ENCODE measurements at places on chromosomes 5 and 9.

DNA sequence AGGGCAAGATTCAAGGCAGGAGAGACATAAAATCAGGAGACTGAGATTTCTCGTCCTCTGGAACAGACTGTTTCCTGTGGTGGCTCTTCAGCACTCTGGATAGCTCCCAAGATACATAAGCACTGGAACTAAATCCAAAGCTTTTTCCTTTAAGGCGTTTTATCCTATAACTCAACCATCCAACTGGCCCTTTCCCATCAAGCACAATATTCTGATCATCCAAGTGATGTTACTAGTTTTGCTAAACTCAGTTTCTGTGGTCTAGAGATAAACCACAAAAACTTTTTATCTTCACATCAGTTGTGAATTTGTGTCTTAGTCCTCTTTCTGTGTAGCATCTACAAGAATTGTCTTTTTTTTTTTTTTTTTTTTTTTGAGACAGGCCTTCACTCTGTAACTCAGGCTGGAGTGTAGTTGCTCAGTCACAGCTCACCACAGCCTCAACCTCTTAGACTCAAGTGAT, 299.4 kb downstream of the COX7C start:
- DNase-seq, result peak; percentile 14

DNA sequence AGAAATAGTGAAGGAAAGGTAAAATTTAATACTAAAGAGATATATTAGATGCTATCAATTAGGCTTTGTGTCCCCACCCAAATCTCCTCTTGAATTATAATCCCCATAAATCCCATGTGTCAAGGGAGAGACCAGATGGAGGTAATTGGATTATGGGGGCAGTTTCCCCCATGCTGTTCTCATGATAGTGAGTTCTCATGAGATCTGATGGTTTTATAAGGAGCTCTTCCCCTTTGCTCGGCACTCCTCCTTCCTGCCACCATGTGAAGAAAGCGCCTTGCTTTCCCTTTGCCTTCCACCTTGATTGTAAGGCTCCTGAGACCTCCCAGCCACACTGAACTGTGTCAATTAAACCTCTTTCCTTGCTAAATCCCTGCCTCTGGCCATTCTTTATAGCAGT, 697.0 kb upstream of the RGMB start:
- DNase-seq, result no peak

- DNase-seq, result no peak
These were observed 548.1 kb upstream of the C9orf72 start for GRCh38 chr9:28121366-28121765.

- no peak for DNase-seq
These were observed 54.8 kb upstream of the NCS1 start for GRCh38 chr9:130117376-130117775.

DNA sequence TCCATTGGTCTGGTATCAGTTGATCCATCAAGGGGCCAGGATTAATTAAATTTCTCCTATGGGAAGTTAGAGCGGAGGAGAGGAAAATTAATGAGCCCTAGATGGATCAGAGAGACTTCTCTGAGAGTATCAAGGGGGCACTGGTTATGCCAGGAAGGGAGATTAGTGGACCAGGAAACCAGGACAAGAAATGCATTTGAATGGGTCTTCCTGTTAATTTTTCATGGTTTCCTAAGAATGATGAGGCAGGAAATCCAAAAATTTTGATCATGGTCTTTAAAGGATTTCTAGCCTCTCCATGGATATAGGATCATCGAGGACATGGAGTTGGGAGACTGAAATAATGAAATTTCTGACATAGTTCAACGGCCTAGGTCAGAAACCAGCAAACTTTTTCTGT, 30.8 kb downstream of the FOXI1 start:
- DNase-seq, result no peak

DNA sequence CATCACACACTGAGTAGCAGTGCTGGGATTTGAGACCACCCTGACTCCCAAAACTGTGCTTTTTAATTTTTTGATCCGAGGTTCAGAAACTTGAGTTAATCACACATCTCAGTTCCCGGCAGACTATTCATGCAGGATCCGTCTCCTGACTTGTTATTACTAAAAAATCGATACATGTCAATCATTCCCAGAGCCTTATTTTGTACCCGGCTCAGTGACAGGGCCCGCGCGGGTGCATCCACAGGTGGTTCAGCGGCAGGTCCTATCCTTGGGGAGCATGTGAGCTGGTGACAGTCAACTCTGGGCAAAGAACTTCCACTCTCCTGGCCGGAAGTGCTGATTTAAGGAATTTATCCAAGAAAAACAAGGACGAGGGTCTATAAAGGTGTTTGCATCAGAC, 95.9 kb upstream of the MVB12B start:
- no peak for DNase-seq

DNA sequence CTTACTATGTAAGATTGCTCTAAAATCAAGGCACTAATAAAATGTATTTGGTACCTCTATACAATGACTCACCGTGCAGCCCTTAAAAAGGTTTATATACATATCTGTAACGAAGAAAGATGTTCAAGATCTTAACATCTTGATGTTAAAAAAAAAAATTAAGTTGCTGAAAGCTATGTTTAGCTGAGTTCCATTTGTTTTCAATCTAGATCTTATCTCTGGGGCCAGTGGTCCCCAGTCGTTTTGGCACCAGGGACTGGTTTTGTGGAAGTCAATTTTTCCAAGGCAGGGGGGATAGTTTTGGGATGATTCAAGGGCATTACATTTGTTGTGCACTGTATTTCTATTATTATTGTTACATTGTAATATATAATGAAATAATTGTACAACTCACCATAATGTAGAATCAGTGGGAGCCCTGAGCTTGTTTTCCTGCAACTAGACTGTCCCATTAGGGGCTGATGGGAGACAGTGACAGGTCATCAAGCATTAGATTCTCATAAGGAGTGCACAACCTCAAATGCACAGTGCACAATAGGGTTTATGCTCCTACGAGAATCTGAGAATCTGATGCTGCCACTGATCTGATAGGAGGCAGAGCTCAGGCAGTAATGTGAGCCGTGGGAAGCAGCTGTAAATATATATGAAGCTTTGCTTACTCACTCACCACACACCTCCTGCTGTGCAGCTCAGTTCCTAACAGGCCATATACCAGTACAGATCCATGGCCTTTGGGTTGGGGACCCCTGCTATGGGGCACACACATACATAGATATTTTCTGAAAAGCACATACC, 27.6 kb upstream of the TSLP start:
- DNase-seq, result no peak

DNA sequence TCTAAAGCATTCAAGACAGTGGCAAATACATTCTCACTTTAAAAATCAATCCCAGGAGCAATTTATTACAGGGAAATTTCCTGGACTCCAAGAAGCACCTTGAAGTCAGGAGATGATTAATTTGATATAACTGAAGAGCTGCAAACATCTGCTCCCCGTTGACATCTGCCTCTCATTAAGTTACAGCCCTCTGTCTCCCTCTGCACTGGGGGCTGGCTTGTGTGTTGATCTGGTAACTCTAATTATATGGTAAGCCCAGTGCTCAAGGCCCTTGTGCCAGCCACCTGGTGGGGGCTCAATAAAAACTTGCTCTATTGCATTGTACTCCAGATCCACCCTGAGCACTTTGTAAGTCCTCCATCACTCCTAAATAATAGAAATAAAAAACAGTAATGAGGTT, 131.1 kb upstream of the ZNF462 start:
- DNase-seq, result no peak

GRCh38 chr5:154603953-154604679, 126.1 kb upstream of the HAND1 start:
- no peak for DNase-seq

GRCh38 chr5:148733601-148734438, 79.5 kb upstream of the HTR4 start:
- DNase-seq, result peak; percentile 78

- no peak for DNase-seq
These were observed 87.1 kb downstream of the SLC38A9 start for GRCh38 chr5:55624841-55625588.

DNA sequence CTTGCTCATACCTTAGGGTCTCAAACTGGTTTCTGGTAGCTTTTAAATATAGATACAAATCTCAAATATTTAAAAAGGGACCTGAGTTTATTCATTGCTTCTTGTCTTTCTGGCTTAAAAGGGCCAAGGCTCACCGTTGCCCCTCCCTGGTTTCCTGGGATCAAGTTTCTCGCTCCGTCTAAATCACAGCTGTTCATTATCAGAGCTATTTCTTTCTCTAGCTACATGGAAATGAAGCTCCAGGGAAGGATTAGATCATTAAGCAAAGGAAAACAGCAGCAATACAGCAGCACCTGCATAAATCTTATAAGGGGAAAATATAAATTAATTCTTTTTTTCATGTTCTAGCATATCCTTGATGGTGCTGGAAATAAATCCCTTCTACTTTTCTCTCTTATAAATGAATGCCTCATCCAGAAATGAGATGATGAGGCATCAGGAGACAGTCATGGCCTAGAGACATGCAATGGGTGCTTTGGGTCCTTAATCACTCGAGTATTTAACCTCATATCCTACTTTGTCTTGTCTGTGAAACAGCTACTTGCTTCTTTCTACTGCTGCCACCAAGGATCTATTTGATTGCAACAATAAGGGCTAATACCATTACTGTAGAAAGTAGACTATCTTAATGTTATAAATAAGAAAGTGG, 320.1 kb downstream of the TRPM3 start:
- DNase-seq, result no peak

GRCh38 chr5:171415115-171415730, 4.2 kb upstream of the FGF18 start:
- no peak for DNase-seq

DNA sequence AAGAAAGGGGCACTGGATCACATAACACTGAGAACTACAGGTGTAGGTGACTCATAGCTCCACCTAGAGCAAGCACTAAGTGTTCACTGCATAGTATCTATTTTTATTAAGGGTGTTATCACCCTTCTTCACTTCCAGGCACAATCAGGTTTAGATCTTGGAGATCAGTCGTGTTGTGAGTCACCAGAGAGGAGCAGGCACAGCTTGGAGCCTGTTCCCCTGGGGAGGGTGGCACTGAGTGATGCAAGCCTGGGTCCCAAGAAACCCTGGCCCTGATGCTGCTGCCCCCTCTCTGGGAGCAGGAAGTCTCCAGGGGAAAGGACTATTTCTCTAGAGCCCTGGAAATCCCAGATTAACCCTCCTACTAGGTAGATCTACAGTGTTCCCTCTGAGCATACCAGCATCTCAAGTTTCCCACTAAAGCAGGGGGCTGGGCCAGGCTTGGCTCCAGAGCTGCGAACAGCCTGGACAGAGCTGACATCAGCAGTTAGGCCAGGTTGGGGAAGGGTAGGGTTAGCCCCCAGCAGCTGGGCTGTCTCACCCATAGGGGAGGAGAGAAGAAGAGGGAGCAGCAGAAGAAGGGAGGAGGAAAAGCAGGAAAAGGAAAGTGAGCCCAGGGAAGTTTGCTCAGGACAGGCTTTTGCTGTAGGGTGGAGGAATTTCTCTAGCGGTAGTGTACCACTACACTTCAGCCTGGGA, 28.1 kb upstream of the SPINK4 start:
- peak; percentile 55 for DNase-seq

- DNase-seq, result peak; percentile 7
These were observed 102.3 kb downstream of the ENC1 start for GRCh38 chr5:74538206-74538661.

DNA sequence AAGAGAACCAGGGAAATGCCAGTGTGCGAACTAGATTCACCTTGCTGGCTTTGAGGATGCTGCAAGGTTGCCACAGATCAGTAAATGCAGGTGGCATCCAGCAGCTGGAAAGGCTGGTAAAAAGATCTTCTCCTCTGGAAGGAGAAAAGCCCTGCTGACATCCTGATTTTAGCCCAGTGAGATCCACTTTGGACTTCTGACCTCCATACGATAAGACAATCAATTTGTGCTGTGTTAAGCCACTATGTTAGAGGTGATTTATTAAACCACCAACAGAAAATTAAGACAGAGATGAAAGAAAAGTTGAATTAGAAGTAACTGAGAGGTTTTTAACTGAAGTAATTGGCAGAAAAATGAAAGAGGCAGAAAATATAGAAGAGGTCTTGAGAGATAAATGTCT, 283.8 kb upstream of the CDH12 start:
- DNase-seq, result no peak

GRCh38 chr5:142618130-142618523, 67.8 kb downstream of the FGF1 start:
- no peak for DNase-seq

- no peak for DNase-seq
These were observed 22.1 kb downstream of the GOLM1 start for GRCh38 chr9:86077276-86077675.

DNA sequence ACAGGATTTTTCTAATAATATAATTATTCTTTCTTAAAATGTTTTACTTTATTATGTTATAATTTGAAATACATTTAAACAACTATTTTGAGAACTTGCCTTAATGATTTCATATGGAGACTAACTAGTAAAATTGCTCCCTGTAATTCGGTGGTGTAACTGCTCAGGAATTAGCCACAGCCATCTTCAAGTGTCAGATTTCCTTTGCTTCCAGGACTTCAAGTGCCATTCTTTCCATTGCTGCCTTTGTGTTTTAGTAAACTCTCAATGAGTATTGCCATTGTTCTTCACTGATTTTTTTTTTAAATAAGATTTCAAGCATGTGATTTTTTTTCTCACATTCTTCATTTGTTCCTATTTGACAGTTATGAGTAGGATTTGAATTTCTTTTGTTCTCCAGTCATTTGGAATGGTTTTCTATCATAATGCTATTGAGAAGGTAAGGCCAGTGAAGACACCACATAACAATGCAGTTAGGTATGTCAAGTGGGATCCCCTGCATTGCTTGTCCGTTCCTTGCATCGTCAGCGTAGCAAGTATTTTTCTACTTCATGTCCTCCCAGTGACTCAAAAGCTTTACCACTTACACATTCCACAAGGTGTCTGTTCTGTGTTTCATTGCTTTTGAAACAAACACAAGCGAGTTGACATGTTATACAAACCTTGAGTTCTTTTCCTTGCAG, 83.7 kb downstream of the LNPEP start:
- DNase-seq, result no peak

DNA sequence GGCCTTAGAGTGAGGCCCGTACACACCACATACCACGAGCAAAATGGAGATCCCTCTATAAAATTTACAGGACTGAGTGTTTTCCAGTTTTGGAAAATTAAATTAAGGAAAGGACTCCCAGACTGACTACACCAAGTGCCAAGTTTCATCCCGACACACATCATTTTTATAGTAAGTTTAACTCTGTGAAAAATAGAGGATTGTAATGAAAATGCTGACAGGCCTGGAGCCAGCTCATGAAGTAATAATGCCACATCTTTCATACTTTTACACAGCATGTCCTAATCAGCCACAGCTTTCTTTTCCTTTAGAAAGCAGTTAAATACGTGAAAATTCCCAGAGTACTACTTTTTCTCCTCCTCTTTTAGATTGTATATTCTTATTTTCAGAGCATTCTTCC, 169.2 kb downstream of the SAXO1 start:
- no peak for DNase-seq

GRCh38 chr5:32283539-32284377, 29.0 kb downstream of the MTMR12 start:
- DNase-seq, result no peak

- no peak for DNase-seq
These were observed 40.4 kb upstream of the CRB2 start for GRCh38 chr9:123315635-123316034.
